ENCODE measurements at places on chromosomes 2 and 18.

DNA sequence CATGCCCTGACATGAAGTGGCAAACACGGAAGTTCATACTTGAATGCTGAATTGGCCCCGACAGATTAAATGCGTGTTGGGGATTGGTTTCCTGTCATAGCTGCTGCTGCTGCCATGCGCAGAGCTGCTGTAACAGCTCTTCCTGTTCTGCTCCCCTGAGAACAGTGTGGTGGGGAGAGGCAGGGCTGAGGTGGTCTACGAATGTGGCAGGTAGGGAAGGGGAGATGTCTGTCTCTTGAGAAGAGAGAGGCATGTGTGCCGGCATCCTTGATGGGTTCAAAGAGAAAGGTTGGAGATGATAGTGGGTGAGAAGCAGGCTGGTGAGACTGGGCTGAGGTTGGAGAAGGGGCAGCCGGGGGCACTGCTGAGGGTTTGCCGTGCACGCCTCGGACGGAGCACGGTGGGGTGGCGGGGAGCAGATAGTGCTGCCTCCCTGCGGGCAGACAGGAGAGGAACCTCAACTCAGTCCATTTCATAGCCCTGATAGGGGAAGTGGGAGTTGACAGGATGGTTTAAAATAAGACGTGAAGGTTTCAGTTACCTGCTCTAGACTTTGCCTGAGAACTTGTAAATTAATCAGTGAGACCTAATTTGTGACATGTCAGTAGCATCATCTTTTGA, 46.1 kb downstream of the TMEM185B start:
- DNase-seq, result no peak

DNA sequence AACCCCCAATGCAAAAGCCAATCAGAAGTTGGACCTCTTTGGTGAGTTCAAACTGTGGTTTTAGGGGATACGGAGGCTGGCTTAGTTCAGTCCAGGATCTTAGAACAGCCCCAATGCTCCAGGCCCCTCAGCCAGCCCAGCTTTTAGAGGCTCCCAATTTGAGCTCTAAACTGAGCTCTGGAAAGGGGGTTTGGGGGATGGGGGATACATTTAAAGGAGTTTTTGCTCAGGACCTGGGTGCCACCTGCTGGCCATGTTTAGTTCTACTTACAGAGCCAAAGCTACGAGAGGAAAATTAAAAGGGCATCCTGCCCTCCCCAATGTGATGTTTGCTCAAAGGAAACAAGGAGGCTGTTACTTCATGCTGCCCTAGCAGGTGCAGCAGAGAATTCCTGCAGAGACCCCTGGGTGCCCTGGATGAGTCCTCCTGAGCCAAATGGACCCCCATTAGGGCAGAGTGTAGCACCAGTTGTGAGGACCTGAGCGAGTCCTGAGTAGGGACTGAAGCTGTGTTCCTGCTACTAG, 15.9 kb upstream of the TMEM214 start:
- DNase-seq, result peak; percentile 74

DNA sequence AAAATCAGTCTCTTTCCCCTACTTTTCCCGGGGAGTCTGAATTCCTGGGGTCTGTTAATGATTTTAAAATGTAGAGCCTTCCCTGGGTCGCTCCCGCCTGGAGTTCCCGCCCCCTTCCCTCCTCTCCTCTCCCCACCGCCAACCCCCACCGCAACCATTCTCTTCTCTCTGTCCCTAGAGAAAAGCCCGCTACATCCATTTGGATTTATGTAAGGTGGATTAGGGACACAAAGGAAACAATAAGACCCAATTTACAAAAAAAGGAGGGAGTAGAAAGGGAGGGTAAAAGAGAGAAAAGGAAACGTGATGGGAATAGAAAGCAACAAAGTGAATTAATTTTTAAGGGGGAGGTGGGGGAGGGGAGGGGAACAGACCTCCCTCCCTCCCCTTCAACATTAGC, 2.2 kb downstream of the EPHA4 start:
- DNase-seq, result no peak

GRCh38 chr2:232551776-232552175, 1.3 kb downstream of the EIF4E2 start:
- no peak for DNase-seq

DNA sequence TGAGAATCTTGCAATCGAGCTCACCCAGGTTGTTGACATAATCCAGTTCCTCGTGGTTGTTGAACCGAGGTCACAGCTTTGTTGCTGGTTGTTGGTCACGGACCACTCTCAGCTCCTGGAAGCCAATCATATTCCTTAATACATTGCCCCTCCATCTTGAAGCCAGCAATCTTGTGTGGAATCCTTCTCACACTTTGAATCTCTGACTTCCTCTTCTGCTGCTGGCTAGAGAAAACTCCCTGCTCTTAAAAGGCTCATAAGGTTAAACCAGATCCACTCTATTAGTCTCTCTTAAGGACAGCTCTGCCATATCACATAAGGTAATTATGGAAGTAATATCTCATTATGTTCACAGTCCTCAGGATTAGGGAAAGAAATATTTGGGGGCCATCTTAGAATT, 41.1 kb downstream of the SP140 start:
- DNase-seq, result no peak

GRCh38 chr2:180647221-180647620, 333.2 kb upstream of the UBE2E3 start:
- DNase-seq, result no peak

GRCh38 chr2:98727369-98728087, 3.4 kb downstream of the MGAT4A start:
- DNase-seq, result no peak

DNA sequence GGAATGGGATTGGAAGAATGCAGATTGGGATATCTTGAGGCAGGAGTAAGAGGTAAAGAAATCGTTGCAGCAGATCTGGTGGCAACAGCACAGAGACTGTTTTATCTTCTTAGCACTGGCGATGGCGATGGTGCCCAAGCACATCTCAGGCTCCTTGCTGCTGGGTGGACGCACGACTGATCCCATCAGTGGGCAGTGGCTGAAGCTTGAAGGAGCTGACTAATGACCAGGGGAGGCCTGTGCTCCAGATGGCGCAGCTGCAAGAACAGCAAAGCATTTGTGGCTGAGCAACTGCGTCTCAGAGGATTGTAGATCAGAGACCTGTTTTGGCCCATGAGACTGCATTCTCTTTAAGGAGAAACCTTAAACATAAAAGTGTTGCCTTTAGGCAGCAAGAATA, 54.6 kb downstream of the GALR1 start:
- no peak for DNase-seq

DNA sequence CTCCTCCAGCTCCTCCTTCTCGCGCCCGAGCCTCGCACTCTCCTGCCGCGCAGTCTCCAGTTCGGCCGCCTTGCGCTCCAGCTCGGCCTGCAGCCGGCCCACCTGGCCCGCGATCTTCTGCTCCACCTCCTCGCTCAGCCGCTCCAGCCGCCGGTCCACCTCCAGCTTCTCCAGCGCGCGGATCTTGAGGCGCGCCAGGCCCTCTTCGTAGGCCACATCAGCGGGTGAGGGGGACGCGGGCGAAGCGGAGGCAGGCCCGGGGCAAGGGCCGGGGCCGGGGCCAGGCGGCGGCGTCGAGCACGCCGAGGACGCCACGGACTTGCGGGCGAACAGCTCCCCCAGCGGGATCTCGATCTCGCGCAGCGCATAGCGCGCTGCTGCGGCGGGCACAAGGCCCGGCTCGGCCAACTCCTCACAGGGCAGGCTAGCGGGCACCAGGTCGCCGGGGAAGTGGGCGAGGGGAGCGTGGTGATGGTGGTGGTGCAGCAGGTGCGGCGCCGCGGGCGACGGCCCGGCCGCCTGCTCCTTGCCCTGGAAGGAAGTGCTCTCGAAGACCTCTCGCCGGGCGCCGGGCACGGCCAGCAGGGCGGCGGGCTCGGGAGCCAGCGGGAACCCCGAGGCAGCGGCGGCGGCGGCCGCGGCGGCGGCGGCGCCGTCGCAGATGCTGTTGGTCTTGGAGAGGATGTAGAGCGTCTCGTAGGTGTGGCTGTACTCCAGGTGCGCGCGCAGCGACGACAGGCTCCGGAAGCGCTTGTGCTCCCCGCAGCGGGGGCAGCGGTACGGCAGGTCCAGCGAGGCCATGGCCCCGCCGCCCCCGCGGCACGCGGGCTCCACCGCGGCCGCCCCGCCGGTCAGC, 15.2 kb downstream of the FBXO41 start:
- DNase-seq, result peak; percentile 47

- no peak for DNase-seq
Measured at GRCh38 chr18:60417946-60418345, 45.4 kb upstream of the MC4R start.

GRCh38 chr2:217090024-217090473, 230.2 kb upstream of the TNP1 start:
- DNase-seq, result no peak

DNA sequence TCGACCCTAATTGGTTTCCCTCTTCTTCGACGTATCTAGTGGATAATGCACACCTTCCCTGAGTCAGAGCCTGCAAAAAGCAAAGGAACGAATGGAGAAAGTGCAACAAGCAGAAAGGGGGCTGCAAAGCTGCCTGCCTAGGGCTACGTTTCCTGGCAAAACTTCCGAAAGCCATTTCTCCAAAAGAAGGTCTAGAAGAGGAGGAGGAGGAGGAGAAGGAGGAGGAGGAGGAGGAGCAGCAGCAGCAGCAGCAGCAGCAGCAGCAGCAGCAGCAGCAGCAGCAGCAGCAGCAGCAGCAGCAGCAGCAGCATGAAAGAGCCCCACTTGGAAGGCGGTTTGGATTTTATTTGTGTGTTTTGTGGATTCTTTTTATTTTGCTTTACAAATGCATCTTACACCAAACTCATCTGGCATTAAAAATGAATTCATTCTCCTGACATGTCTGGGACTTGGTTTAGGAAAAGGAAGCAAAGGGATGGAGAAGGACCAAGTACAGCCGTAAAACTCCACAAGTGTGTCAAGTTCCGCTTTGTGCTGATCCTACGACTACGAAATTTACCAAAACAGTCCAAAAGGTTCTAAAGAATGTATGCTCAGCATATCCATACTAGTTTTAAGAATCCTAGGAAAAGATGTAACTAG, 2.0 kb downstream of the TCF4 start:
- DNase-seq, result no peak

GRCh38 chr2:175935289-175936181, 66.5 kb downstream of the LNPK start:
- no peak for DNase-seq
